ENCODE measurements at places on chromosomes 2 and 18. TPM values are rescaled to one million over a fixed set of nuclear protein-coding genes. Genes with fewer than 3 reads are reported as not detected.

The GCA gene
- 5.2 TPM for polyA plus RNA-seq

The MOGAT1 gene
- not detected for polyA plus RNA-seq

The PAX3 gene
- 11.1 TPM for polyA plus RNA-seq

The SPIRE1 gene
- 16.4 TPM for polyA plus RNA-seq

The PFN4 gene
- polyA plus RNA-seq = 0.65 TPM

The MAB21L4 gene
- not detected for polyA plus RNA-seq

The ABCG5 gene
- not detected for polyA plus RNA-seq

DNA sequence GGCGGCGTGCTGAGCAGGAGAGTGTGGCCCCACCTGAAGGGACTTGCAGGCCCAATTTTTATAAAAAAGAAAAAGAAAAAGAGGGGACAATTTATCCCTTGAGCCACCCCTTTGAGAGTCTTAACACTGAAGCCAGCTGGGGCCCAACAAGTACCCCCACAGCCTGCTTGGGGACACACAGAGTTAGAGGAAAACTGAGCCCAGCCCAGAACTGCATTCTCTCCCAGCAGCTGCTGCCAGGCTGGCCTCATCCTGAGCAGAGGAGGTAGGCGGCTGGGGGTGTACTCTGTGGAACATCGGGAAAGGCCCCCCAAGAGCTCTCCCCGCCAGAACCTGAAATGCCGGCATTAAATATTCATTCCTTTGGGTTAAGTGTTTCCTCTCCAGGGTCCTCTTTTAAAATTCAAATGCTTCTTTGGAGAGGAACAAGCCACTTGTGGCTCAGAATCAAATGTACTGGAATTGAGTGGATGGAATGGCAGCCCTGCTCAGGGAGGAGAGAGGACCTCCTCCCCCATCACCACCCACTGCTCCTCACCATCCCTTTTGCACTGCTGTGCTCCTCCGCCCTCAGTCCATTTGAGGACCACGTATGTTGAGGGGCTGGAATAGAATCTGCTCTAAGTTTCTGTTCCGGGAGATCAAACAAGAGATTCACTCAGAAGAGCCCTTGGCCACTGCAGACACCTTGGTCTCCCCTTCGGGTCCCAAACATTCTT lies 45.6 kb downstream of the C1QL2 start:
- DNase-seq = no peak

GRCh38 chr2:116148361-116148760 lies 1666.1 kb upstream of the DDX18 start:
- DNase-seq = no peak

GRCh38 chr2:8212239-8212638 lies 469.6 kb upstream of the ID2 start:
- DNase-seq = no peak

- no peak for DNase-seq
Measured at GRCh38 chr2:74441690-74442482, at the start of gene RTKN. Gene RTKN (minus strand): TSS chr2:74441937. CDS start chr2:74441816, 121 bp downstream.

- no peak for DNase-seq
Measured at GRCh38 chr2:9423922-9424272, 443 bp downstream of the CPSF3 start.

- DNase-seq = no peak
Measured at GRCh38 chr2:220787251-220787650, 784.9 kb downstream of the EPHA4 start.

- DNase-seq = no peak
Measured at GRCh38 chr2:118554616-118555015, 292.8 kb downstream of the EN1 start.

GRCh38 chr2:88082781-88083180 lies 15.2 kb downstream of the SMYD1 start:
- no peak for DNase-seq

GRCh38 chr2:226903179-226903578 lies 67.3 kb downstream of the RHBDD1 start:
- DNase-seq = no peak
